ENCODE measurements at places on chromosomes 16 and 17.
A peak's percentile ranks its signal among the peaks of the same experiment; 100 is the strongest.

DNA sequence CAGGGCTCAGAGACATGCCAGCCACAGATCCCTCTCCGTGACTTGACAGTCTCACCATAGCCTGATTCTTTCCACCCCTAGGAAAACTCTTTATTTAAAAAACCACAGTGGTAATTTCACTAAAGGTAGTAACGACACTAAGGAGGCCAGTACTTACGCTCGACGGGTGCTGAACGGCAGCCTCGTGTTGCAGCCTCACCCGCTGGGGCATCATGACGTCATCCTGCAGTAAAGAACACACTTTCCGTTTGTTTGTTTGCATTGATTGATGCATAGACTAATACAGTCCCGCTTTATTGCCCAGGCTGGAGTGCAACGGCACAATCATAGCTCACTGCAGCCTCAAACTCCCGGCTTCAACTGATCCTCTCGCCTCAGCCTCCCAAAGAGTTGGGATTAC lies 65.1 kb upstream of the METRNL start:
- no peak for DNase-seq

DNA sequence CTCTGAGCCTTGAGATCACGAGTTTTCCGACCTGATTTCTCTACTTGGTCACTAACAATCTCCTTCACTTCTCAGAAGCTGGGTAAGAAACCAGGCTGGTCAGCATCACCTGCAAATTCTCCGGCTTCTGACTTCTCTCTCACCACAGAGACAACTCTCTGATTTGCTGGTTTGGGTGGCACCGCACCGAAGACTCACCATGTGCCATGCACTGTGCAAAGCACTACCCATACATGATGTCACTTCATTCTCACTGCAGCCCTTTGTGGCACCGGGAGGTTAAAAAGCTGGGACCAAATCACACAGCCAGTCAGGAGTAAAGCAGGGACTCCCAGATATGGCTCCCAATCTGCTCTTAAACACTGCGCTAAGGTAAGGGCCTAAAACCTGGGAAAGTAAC lies 647 bp downstream of the VAC14 start:
- DNase-seq, result no peak

DNA sequence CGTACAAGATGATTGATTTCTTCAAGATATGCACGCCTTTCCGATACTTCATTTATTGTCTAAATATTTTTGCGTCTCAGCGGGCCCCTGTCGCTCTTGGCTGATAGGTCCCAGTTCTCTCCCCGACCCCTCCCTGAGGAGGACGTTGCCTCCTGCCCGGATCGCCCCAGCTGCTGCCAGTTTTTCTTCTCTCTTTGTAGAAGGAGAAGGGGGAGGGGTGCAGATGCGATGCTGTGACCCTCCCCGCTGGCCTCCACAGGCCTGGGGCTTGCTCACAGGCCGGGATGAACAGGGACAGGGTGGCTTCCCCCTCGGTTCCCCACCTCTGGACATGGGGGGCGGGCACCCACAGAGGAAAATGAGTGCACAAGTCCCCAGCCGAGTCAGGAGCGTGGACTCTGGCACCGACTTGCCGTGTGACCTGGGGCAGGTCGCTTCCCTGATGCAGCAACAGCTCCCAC lies 53.6 kb upstream of the ZC3H18 start:
- DNase-seq, result no peak

- no peak for DNase-seq
Measured at GRCh38 chr16:50925758-50926357, 184.0 kb downstream of the CYLD start.

DNA sequence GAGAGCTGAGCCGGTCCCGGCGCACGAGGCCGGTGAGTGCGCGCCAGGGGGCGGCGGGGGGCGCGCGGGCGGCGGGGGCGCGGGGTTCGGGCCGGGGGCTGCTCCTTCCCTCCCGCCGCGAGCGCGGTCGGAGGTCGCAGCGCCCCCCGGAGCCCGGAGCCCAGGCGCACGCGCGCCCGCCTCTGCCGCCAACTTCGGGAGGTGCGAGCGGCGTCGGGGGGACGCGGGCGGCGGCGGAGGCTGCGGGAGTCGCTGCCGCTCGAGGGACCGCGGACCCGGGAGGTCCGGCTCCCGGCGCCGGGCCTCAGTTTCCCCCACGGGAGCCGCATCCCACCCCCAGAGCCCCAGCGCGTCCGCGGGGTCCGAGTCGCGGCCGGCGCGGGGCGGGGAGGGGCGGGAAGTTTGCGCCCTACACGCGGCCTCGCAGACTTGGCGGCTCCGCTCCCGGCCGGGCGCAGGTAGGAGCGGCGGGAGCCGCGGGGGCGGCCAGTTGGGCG lies at the start of gene PRR35:
Gene PRR35 (plus strand): TSS at position 191 of the 497 bp plus-strand sequence. CDS start 2,901 bp downstream, outside the sequence.
- no peak for DNase-seq

GRCh38 chr16:22270525-22270924 lies 26.7 kb upstream of the POLR3E start:
- DNase-seq, result no peak

GRCh38 chr16:22314661-22315626 lies 17.7 kb downstream of the POLR3E start:
- no peak for DNase-seq

- peak; percentile 83 for DNase-seq
Measured at GRCh38 chr17:7294614-7295153, at the start of gene YBX2. YBX2 (minus strand) TSS chr17:7294639; CDS start chr17:7294500, 139 bp downstream.

- no peak for DNase-seq
Measured at GRCh38 chr17:34357398-34357797, 1.1 kb downstream of the CCL13 start.

DNA sequence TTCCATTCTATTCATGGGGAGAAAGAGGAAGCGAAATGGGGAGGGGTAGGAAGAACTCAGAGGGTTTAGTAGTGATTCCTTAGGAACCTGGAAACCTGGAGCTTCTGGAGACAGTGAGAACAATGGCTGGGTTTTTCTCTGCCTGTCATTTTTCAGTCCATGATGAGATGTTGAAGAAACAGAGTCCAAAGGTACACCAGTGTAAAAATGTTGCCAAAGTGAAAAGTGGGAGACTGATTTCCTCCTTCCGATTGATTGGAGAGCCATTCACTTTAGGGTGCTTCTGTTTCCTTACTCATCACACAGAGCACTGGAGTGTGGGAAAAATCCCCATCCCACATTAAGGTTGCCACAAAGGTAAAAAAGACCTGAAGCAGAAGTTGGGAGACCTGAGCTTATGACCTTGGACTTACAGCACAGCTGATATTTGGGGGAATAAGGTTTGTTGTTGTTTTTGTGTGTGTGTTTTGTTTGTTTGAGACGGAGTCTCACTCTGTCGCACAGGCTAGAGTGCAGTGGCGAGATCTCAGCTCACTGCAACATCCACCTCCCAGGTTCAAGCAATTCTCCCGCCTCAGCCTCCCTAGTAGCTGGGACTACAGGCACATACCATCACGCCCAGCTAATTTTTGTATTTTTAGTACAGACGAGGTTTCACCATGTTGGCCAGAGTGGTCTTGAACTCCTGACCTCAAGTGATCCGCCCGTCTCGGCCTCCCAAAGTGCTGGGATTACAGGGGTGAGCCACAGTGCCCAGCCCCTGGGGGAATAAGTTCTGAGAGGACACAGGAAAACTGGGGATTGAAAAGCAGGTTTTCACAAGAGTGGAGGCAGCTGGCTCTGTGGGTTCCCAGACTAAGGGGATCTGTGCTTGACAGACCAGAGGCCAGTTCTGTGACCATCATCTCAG lies 1.4 kb upstream of the DHX8 start:
- DNase-seq, result no peak

GRCh38 chr16:305916-306626 lies 23.1 kb downstream of the PDIA2 start:
- DNase-seq, result no peak

DNA sequence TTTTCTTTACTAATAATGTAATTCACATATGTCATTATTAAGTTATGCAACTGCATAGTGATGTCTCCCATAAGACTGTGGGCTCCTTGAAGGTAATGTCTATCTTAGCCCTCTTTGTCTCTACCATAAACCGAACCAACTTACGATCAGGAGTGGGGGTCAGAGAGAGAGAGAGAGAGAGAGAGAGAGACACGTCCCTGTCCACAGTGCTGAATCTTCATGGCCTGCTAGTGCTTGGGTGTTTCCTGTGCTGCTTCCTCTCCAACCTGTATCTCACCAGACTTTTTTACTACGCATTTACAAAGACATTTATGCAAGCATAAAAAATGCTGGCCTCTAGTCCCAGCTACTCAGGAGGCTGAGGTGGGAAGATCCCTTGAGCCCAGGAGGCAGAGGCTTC lies 52.2 kb upstream of the HAPSTR1 start:
- no peak for DNase-seq

GRCh38 chr16:87919681-87919994 lies 16.7 kb downstream of the CA5A start:
- no peak for DNase-seq

GRCh38 chr17:63820963-63821561 lies 6.2 kb upstream of the PSMC5 start:
- DNase-seq, result no peak

DNA sequence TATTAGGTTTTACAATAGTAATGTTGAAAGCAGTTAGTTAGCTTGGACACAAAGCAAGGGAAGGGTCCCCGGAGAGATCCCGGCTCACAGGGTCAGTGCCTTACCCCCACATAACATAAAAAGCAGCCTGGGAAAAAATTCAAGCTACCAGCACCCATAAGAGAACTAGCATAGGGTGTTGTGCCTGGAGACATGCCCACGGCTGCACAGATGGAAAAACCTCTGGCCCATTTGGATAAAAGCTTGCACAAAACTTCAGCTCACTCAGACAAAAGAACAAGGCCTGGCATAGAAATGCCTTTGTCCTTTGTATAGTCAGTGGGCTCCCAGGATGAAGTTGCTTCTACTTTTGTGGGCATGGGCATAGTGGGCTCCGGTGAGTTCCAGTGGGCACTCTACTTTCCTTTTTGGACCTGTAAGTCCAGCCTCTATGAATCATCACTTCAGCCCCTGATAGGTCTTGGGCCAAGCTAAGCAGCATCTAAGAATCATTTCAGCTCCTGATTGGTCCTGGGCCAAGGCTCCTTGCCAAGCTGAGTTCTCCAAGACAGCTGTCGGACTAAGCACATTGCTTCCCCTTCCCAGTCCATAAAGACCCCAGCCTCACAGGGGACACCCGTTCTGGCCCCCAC lies 1.3 kb upstream of the RDM1 start:
- no peak for DNase-seq

DNA sequence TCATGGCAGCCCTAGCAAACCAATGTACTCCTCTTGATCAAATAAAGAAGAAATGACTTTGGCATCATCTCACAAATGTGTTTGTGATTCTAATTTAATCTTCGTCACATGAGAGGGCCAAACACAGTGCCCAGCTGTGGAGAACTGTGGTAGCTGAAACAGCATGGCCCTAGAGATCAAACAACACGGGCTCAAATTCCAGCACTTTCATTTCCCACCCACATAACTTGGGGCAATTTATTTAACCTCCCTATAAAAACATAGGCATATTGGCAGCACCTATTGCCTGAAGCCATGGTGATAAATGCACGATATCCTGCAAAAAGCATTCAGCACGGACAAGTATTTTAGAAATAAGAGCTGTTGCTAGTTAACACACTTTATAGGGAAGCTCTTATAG lies 2.5 kb downstream of the ACSM1 start:
- no peak for DNase-seq

DNA sequence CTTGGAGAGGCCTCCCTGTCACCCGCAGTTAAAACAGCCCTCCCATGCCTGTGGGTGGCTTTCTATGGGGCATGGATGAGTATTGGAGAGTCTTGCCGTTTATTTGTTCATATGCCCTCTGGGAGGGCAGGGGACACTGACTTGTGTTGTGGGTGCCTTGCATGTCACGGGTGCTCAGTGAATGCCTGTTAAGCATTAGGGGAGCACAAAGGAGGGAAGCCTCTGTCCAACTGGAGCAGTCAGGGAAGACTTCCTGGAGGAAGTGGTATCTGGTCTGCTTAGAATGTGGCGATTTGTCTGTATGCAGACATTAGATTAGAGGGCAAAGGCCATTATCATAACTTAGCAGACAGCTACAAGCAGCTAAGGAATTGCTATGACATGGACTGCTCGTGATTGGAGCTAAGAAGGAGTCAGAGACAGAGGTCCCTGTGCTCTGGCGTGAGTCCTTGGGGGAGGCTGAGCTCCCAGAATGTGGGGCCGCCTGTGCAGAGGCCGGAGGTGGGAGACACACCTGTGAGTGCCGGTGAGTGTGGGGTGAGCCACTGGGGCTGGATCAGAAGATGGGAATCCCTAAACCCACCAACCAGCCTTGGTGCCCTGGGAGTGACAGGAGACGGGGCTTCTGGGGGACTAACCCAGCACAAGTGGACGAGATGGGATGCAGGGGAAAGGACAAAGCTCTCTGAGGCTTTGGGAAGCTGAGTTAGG lies 286.1 kb downstream of the SEC14L1 start:
- DNase-seq, result no peak

GRCh38 chr16:50247906-50248608 lies 18.3 kb upstream of the ADCY7 start:
- DNase-seq, result no peak

GRCh38 chr16:49472598-49472997 lies 99.0 kb downstream of the C16orf78 start:
- peak; percentile 27 for DNase-seq

DNA sequence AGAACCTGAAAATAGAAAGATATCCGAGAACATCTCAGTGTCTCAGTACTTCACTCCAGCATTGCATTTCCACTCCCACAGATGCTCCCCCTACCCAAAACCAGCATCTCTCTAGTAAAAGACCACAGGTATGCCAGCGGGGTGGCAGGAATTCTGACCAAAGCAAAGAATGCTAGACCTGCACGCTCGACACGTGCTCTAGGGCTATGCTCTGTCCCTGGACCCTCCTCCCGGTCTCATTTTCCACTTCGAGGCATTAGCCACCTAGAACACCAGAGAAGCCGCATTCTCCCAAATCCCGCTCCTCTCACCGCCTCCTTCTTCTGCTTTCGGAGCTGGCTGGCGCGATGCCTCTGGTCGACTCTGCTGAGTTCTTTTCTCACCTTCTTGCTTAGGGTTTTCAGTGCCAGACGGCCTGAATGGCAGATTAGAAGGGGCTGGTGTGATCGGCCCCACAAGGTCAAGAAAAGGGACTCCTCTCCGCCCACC lies 487 bp downstream of the TSR1 start:
- no peak for DNase-seq

GRCh38 chr16:51773071-51773890 lies 622.2 kb upstream of the SALL1 start:
- no peak for DNase-seq

DNA sequence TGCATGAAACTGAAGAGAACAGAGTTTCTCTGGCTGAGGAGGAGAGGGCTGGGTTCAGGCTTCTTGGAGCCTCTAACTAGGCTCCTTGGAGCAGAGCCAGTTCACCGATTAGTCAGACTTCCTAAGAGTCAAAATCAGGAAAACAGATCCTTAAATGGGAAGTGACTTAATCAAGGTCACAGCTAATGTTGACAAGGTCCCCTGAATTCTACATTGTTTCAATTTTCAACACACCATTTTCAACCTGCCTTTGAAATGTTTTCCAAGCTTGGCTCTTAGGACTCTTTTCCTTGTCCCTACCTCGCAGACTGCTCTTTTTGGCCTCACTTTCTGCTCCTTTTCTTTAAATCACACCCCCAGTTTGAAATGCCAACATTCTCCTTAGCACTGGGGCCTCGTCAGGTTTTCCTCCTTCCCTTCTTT lies 16.3 kb downstream of the MYL4 start:
- no peak for DNase-seq

DNA sequence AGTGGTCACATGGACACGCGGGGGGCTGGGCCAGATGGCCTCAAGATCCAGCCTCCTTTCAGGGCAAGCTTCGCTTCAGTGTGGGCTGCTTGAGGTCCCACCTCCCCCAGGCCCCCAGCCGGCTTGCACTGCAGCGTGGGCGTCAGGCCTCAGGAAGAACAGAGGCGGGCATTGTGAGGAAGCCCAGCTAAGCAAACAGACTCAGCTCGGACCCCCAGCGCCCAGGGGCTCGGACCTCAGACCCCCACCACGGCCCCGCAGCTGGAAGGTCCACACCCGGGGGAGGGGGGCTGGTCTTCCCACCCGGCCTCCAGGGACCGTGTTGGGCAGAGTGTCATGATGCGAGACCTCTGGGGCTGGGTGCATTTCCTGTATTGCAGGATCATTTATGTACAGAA lies 24.7 kb upstream of the ZNF469 start:
- DNase-seq, result peak; percentile 14

Measured in glutamatergic neuron (in vitro differentiated cells).